H1 (cell line): ENCODE measurements at places on chromosomes 1 and 21.

DNA sequence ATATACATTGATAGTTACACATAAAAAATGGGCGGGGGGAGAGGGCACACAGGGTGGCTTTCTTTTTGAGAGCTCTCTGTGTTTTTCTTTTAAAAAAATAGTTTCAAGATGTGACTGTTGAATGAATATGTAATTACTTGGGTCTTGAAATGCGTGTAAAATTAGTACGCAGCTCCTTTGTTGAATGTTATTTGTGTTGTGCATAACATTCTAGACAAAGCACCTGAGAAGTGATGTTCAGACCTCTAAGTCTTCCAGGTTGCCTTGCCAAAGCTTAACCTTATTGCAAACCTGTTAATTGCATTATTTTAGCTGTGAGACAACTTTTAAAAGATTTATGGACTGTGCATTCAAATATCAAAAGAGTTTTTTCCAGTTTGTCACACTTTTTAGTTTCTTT is 5.4 kb downstream of the PBX1 start:
- no peak for DNase-seq

DNA sequence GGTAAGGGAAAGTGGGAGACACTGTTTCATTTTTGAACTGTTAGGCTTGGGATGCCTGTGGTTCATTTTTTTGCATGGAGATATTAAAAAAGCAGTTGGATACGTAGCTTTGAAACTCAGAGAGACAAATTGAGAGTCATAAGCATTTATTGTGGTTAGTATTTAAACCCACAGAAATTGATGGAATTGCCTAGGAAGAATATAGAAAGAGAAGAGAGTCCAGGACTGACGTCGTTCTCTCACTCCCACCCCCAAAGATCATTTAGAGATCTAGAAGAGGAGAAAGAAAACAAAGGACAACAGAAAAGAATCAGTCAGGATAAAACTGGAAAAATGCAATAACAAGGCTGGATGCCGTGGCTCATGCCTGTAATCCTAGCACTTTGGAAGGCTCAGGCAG is 73.2 kb upstream of the BMP8A start:
- no peak for DNase-seq

DNA sequence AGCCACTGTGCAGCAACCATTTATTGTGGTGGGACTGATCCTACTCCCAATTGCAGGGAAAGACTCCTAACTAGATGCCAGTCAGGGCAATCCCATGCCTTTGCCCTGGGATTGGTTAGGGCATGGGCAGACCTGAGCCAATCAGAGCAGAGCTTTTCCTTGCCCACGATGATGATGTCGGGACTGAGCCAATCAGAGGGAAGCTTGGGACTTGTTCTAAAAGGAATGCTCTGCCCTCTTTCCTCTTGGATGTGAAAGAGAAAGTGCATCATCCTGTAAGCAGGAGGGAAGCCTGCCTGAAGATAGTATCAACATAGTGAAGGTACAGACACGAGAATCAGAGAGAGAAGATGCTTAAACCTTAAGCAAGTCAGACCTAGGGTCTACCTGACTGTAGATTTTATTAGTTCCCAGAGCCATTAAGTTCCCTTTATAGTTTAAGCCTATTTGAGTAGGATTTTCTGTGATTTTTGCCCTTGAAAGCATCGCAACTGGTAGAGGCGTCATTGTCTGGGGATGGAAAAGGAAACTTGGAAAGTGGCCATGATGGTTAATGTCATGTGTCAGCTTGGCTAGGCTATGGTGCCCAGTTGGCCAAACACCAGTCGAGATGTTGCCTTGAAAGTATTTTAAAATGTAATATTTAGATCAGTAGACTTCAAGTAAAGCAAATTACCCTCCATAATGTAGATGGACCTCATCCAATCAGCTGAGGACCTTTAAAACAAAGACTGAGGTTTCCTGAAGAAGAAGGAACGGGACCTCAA is 19.9 kb downstream of the IRF2BP2 start:
- no peak for DNase-seq

DNA sequence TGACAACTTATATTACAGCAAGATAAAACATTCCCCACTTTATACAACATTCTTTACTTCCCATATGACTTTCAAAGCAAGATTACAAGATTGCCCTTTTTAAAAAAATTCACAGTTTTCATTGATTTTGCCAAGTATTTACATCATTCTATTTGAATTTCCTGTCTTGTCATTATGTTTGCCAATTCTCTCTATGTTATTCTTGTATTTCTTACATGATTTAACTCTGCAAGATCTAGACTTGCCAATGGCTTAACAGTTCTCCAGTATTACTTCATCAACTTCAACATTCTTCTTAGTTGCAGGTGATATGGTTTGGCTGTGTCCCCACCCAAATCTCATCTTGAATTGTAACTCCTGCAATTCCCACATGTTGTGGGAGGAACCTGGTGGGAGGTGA is 31.6 kb downstream of the FMO4 start:
- no peak for DNase-seq

GRCh38 chr21:9750341-9751086 is 770.9 kb upstream of the TPTE start:
- no peak for DNase-seq
